Kidney (tissue), 22 donors: ENCODE measurements at places on chromosomes 7 and 10. TPM values are rescaled to one million over a fixed set of nuclear protein-coding genes. Genes with fewer than 3 reads are reported as not detected.

The CNTNAP2 gene
- total RNA-seq: 0.13 TPM

The GNAT3 gene
- not detected for total RNA-seq

The TLX1 gene
- total RNA-seq: not detected

The PKD1L1 gene
- total RNA-seq: 0.82 TPM

The TUBAL3 gene
- 0.44 TPM for total RNA-seq

The PIK3CG gene
- 8.6 TPM for total RNA-seq

The NPFFR1 gene
- total RNA-seq: 0.09 TPM

The ADAM12 gene
- total RNA-seq: 3.3 TPM

The NAT16 gene
- not detected for total RNA-seq

The OR6V1 gene
- not detected for total RNA-seq

The AKR1C4 gene
- not detected for total RNA-seq

The TRUB1 gene
- 17.1 TPM for total RNA-seq

The BRAT1 gene
- 23.7 TPM for total RNA-seq

GRCh38 chr7:34451923-34452322 is 206.1 kb upstream of the NPSR1 start:
- no peak overlapping the region for H3K4me3 ChIP-seq
- H3K27ac ChIP-seq: no peak overlapping the region
- H3K4me1 ChIP-seq: no peaks in the 10 kb centered on the region
- no peak for DNase-seq

- H3K4me3 ChIP-seq: no peak overlapping the region
- no peaks in the 10 kb centered on the region for H3K36me3 ChIP-seq
- H3K4me1 ChIP-seq: peaks cover 1% of the 10 kb centered on the region
- H3K27ac ChIP-seq: no peak overlapping the region
- no peak for DNase-seq
These were observed 167.6 kb downstream of the VTI1A start for GRCh38 chr10:112614586-112614985.

GRCh38 chr7:14888962-14889361 is 13.6 kb downstream of the DGKB start:
- H3K36me3 ChIP-seq: no peaks in the 10 kb centered on the region
- no peak overlapping the region for H3K4me3 ChIP-seq
- no peak overlapping the region for H3K27ac ChIP-seq
- no peaks in the 10 kb centered on the region for H3K4me1 ChIP-seq
- DNase-seq: no peak

DNA sequence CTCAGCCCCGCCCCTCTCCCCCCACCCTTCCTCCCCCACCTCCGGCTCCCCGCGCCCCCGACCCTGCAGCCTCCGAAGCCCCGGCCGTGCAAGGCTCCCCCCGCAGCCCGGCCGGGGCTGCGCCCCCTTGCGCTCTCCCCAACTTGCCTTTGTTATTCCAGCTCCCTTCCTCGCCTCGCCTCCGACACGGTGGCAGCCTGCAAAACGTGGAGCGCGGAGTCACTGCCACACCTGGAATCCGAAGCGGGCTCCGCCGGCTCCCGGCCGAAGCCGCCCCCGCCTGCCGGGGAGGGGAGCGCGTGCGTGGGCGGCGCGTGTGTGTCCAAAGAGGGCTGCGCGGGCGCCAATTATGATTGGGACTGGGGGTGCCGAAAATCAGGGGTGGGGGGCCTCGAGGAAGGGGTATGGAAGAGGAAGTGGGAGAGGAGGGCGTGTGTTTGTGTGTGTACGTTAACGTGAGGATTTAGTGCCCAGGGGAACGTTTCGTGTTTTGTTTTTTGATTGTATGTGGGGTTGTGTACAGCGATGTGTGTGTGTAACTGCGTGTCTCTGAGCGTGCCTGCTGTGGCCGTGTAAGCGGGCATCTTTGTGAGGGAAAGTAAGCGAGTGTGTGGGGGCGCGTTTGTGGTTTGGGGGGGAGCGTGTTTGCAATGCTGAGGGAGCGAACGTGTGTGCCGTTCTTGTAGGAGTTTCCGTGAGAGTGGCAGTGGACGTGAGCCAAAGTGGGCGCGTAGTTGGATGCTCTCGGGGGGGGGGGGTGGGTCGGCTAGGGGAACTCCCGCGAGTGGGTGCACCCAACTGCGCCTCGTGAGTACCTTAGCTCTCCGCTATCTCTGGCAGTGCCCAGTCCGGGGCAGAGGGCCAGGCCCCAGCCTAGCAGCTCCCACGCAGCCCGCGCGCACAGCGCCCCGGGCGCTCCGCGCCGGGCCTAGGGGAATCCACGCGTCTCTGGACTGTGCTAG is 1.2 kb upstream of the ZMIZ1 start:
- H3K36me3 ChIP-seq: no peaks in the 10 kb centered on the region
- peak overlapping the region; percentile 78 for H3K27ac ChIP-seq
- H3K27me3 ChIP-seq: no peaks in the 10 kb centered on the region
- H3K4me3 ChIP-seq: peak overlapping the region; percentile 55
- DNase-seq: peak; percentile 98
- peaks cover 14% of the 10 kb centered on the region for H3K4me1 ChIP-seq

- no peaks in the 10 kb centered on the region for H3K36me3 ChIP-seq
- no peak for DNase-seq
- H3K4me1 ChIP-seq: peaks cover 23% of the 10 kb centered on the region
- H3K4me3 ChIP-seq: no peak overlapping the region
- no peaks in the 10 kb centered on the region for H3K27me3 ChIP-seq
- H3K27ac ChIP-seq: peak overlapping the region; percentile 74
These were observed 86.9 kb downstream of the UBE2H start for GRCh38 chr7:129865925-129866201.

DNA sequence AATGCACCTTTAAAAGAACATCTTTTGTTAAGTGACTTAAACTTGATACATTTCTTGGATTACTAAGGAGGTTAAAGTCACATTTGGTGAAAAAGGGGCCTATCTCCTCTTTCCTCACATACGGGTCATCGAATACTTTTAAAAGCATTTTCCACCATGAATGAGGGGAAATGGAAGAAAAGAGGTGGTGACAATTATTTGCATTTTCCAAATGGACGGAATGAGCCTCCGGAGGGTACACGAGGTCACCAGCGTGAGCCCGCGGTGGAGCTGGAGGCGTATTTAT is 1.0 kb upstream of the BMPR1A start:
- H3K27ac ChIP-seq: peak overlapping the region; percentile 90
- H3K4me3 ChIP-seq: peak overlapping the region; percentile 58
- no peaks in the 10 kb centered on the region for H3K27me3 ChIP-seq
- no peaks in the 10 kb centered on the region for H3K36me3 ChIP-seq

DNA sequence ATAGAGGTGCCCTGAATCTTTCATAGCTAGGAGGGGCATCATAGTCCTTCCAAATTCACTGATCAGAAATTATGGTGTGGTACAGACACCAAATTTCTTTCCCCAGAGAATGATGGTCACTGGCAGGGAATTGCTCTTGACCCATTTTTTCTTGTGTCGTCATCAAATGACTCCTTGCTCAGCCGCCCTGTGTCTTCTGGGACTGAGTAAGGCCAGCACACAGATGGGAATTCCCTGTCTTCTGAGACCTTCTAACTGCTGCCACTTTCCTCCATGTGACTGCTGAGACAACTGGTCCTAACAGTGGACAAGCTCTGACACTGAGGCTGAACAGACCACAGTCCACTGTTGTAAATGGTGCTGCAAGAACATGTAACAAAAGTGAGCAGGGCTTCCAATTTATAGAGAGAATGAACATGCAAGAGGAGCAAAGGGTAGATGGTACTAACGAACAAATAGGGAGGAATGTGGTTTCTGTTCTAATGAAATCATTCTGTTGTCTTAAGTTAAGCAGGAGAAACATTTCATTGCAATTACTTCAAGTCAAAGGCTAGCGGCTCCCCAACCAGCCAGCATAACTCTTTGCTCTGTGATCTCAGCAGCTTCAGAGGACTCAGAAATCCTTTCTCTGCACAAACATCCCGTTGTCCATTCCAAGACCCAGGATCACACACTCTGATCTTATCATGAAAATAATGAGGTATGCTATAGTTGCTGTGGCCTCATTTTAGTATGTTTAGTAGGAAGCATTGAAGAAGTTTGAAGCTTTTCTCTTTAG is 235.9 kb upstream of the PRSS1 start:
- no peak overlapping the region for H3K4me3 ChIP-seq
- no peaks in the 10 kb centered on the region for H3K27me3 ChIP-seq
- H3K4me1 ChIP-seq: no peaks in the 10 kb centered on the region
- no peak overlapping the region for H3K27ac ChIP-seq

- no peak overlapping the region for H3K4me3 ChIP-seq
- no peaks in the 10 kb centered on the region for H3K27me3 ChIP-seq
- no peaks in the 10 kb centered on the region for H3K36me3 ChIP-seq
- H3K27ac ChIP-seq: no peak overlapping the region
- H3K4me1 ChIP-seq: no peaks in the 10 kb centered on the region
These were observed 135.7 kb upstream of the TMEM229A start for GRCh38 chr7:124168616-124169015.

- no peak for DNase-seq
- H3K4me1 ChIP-seq: no peaks in the 10 kb centered on the region
- H3K36me3 ChIP-seq: no peaks in the 10 kb centered on the region
- H3K27me3 ChIP-seq: no peaks in the 10 kb centered on the region
These were observed 30.6 kb upstream of the IKZF1 start for GRCh38 chr7:50273870-50274269.

DNA sequence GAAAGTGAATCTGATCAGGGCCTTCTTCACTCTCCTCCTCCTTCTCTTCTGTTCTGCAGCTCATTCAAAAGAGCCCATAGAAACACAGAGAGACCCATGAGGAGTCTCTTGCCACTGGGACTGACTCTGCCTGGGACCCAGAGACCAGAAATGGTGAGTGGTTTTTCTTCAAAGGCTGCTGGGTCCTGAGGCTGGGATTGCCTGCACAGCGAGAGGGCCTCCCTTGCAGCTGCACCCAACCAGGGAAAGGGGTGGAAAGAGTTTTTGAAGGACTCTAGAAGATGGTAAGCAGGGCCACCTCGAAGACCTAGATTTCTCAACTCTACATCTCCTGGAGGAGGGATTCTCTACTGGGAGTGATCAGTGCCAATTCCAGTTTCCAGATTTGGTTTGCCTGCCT is 15.5 kb upstream of the HOXA13 start:
- H3K4me1 ChIP-seq: no peaks in the 10 kb centered on the region
- H3K36me3 ChIP-seq: no peaks in the 10 kb centered on the region
- no peak overlapping the region for H3K27ac ChIP-seq
- no peak overlapping the region for H3K4me3 ChIP-seq

- H3K27ac ChIP-seq: no peak overlapping the region
- H3K36me3 ChIP-seq: no peaks in the 10 kb centered on the region
- no peaks in the 10 kb centered on the region for H3K27me3 ChIP-seq
These were observed 12.9 kb downstream of the OIT3 start for GRCh38 chr10:72906446-72906845.

- no peaks in the 10 kb centered on the region for H3K36me3 ChIP-seq
- peaks cover 85% of the 10 kb centered on the region for H3K4me1 ChIP-seq
These were observed 5.7 kb downstream of the FAM53B start for GRCh38 chr10:124738441-124738840.

DNA sequence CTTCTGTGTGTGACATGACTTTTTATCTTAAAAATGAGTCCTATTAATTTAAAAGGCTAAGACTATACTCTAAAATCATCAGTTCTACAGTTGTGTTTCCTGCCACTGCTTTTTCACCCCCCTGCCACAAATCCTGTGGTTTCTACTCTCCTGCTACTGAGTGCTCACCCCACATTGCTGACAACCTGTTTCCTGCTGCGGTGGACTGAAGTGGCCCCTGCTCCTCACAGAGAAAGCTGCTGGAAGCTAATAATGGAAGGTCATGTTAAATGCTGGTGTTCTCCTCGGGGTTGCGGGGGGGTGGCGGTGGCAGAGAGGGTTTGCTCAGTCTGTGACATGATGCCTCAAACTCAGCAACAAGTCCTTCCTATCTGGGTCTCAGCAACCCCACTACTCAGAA is 113.2 kb upstream of the INHBA start:
- no peaks in the 10 kb centered on the region for H3K36me3 ChIP-seq
- no peak overlapping the region for H3K4me3 ChIP-seq
- no peaks in the 10 kb centered on the region for H3K4me1 ChIP-seq
- no peak for DNase-seq
- H3K27ac ChIP-seq: no peak overlapping the region

GRCh38 chr7:23473844-23474093 is 3.5 kb upstream of the IGF2BP3 start:
- H3K27me3 ChIP-seq: peaks cover 7% of the 10 kb centered on the region
- H3K4me1 ChIP-seq: peaks cover 2% of the 10 kb centered on the region
- no peak for DNase-seq
- no peaks in the 10 kb centered on the region for H3K36me3 ChIP-seq

- H3K4me3 ChIP-seq: no peak overlapping the region
- no peaks in the 10 kb centered on the region for H3K4me1 ChIP-seq
- DNase-seq: no peak
- H3K36me3 ChIP-seq: no peaks in the 10 kb centered on the region
- H3K27me3 ChIP-seq: no peaks in the 10 kb centered on the region
- no peak overlapping the region for H3K27ac ChIP-seq
These were observed 115.2 kb downstream of the GRID1 start for GRCh38 chr10:86251426-86251825.

DNA sequence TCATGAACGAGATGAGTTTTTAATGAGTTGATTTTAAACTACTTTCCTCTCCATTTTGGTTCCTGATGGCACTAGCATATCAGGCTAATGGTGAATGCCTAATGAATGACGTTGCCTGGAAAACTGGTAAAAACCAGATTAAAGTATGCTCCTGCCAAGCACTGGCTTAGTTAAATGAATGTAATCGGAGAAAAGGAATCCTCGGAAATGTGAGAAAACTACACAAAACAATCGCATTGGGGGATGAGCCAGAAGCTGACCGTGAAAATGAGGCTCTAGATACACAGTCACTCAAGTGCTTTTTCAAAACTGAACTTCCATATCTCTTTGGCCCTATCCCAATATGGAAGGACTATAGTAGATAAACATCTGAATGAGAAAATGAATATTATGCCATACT is 153.8 kb upstream of the COL1A2 start:
- no peaks in the 10 kb centered on the region for H3K4me1 ChIP-seq
- H3K36me3 ChIP-seq: no peaks in the 10 kb centered on the region
- H3K4me3 ChIP-seq: no peak overlapping the region
- H3K27me3 ChIP-seq: no peaks in the 10 kb centered on the region
- no peak for DNase-seq

DNA sequence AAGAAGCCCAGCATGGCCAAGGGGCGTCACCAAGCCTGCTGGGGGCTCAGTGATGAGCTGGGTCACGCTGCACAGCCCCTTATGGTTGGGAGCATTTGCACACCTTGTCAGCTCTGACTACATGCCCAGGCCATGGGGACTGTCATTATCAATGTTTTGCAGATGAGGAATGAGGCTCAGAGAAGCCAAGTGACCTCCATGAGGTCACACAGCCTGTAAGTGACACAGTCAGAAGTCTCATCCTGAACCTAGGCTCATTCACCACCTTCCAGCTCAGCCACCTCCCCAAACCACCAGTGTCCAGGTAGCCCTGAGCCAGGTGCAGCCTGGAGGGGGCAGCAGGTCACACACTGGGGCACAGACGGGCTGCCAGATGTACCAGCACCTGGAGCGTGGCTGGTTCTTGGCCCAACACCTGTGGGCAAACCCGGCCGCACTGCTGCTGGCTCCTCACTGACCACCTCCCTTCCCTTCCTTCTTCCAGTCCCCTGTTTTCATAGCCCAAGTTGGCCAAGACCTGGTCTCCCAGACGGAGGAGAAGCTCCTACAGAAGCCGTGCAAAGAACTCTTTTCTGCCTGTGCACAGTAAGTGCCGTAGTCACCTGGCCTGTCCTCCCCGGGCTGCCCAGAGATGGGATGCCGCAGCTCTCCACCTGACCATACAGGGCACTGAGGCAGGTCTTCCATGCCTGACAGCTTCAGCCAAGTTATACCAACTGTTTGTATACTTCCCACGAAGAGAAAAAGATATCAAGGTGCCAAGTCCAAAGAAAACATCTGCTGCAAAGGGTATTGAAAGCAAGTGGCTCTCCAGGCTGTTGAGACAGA is 119.6 kb downstream of the RGS10 start:
- DNase-seq: no peak
- H3K27me3 ChIP-seq: no peaks in the 10 kb centered on the region
- no peak overlapping the region for H3K4me3 ChIP-seq
- no peaks in the 10 kb centered on the region for H3K4me1 ChIP-seq

- H3K27me3 ChIP-seq: no peaks in the 10 kb centered on the region
- no peak overlapping the region for H3K27ac ChIP-seq
- no peaks in the 10 kb centered on the region for H3K36me3 ChIP-seq
- no peak overlapping the region for H3K4me3 ChIP-seq
These were observed 14.0 kb upstream of the INSIG1 start for GRCh38 chr7:155283565-155284194.
